GM13977 (cell line): ENCODE measurements at places on chromosomes 1 and 21.

DNA sequence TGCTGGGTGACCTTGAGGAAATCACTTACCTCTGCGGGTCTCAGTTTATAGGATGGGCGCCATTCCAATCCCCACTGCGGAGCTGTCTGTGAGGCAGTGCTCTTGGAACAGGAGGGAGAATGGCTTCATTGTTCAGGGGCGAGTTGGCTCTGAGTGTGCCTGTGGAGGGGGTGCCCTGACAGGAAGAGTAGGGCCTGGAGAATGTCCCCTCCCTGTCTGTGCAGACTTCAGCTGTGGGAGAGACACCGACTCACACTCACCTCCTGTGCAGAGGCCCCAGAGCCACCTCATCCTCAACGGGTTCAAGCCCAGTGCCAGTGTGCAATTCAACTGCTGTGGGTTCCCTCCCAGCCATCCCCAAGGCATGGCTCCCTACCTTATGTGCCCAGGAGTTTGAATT, 17.1 kb downstream of the ADORA1 start:
- DNase-seq = no peak

- no peak for DNase-seq
Measured at GRCh38 chr21:42198929-42199867, 19.7 kb upstream of the ABCG1 start.

DNA sequence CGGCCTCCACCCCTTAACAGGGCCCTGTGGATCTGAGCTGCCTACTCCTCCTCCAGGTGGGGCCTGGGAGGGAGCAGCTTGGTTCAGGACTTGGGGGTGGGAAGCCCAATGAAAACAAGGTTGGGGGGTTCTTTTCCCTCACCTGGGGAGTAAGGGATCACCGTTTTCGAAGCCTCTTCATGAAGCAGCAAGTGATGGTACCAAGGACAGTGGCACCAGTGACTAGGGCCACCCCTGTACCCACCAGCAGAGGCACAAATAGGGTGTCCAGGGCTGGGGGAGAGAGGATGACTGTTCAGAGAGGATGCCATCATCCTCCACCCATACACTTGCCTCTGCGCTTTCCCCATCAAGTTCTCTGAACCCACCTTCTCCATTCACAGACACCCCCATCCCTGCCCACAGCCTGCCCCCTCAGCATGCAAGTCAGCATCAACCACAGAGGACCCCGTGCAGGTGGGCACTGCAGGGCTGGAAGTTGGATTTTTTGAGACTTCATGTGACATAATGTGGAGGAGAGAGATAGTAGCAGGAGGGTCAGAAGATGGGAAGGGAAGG, 6.7 kb downstream of the IGSF8 start:
- no peak for DNase-seq

GRCh38 chr1:165403835-165404482, 41.0 kb downstream of the RXRG start:
- DNase-seq = peak; percentile 36

GRCh38 chr1:53408013-53408754, 51.0 kb upstream of the DMRTB1 start:
- no peak for DNase-seq
